ENCODE measurements at places on chromosomes 6 and 20. TPM values are rescaled to one million over a fixed set of nuclear protein-coding genes. Genes with fewer than 3 reads are reported as not detected.

The PACSIN1 gene
- total RNA-seq = 11.3 TPM

DNA sequence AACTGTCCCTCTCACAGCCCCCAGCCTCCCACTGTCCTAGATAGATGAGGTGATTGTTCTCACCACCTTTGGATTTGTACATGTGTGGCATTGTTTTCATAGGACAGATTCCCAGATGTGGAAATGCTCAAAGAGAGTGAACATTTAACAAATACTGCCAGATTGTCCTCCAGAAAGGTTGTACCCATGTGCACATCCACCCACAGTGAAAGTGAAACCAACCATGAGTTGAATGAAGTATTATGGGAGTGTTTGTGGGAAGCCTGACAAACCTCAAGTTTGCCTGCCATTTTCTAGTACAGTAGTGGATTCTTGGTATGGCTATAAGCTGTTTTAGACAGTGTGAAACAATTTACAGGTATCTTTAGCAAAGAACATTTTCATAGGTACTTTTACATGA is 42.7 kb downstream of the ANKRD6 start:
- no peak for DNase-seq

DNA sequence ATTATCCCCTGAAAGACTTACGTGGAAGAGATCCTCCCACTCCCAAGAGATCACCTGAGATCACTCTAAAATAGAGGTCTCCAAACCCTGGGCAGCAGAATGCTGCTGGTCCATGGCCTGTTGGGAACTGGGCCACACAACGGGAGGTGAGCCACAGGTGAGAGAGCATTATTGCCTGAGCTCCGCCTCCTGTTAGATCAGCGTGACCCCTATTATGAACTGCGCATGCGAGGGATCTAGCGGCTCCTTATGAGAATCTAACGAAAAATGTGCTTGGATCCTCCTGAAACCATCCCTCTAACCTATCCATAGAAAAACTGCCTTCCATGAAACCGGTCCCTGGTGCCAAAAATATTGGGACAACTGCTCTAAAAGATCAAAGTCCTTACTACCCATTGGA is 1057.4 kb downstream of the EPHA7 start:
- DNase-seq = no peak

The RUNX2 gene
- 0.24 TPM for total RNA-seq

- DNase-seq = no peak
Observed at GRCh38 chr6:122681705-122682104, 71.5 kb downstream of the PKIB start.

GRCh38 chr6:159978291-159979135 is 9.6 kb downstream of the IGF2R start:
- no peak for DNase-seq

All from Right ventricle myocardium superior (tissue), 1 donor.